ENCODE measurements at places on chromosomes 11 and 22. TPM values are rescaled to one million over a fixed set of nuclear protein-coding genes. Genes with fewer than 3 reads are reported as not detected.

- no peaks in the 10 kb centered on the region for H3K27me3 ChIP-seq
- no peaks in the 10 kb centered on the region for H3K36me3 ChIP-seq
- no peak overlapping the region for H3K4me3 ChIP-seq
- no peak overlapping the region for H3K27ac ChIP-seq
- H3K4me1 ChIP-seq, result no peaks in the 10 kb centered on the region
- peak; percentile 18 for DNase-seq
Observed at GRCh38 chr22:43561415-43562178, 149.8 kb downstream of the MPPED1 start.

DNA sequence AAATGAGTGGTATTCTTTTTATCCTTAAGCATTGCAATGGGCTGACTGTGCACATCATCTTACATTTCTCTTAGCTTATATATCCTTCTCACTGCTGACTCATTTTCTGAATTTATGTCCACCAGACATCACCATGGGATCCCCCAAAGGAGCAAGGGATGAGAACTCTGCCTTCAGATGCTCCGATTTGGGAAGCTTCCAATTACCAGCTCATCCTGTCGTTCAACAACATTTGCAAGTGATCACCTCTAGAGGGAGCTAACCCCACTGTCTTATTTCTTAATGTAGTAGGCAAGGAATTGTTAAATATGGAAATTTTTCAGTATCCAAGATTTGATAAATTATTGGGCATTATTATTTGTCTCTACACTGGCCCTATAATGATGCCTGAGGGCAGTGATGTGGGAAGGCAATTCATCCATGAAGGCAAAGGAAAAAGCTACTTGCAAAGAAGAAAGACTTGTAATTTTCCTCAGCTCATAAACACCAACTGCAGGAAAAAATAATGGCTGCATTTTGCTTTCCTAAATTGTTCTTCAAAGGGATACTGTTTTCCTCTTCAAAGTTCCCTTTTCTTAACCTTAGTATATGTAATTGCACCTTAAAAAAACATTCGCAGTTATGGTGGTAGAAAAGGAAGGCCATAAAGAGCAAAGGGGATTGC, 102.4 kb upstream of the FSHB start:
- H3K36me3 ChIP-seq, result no peaks in the 10 kb centered on the region
- no peak for DNase-seq
- no peak overlapping the region for H3K27ac ChIP-seq
- H3K27me3 ChIP-seq, result no peaks in the 10 kb centered on the region

- H3K27me3 ChIP-seq, result no peaks in the 10 kb centered on the region
- no peak overlapping the region for H3K27ac ChIP-seq
- no peak for DNase-seq
- no peaks in the 10 kb centered on the region for H3K36me3 ChIP-seq
- no peaks in the 10 kb centered on the region for H3K4me1 ChIP-seq
Observed at GRCh38 chr11:24585192-24585591, 88.3 kb downstream of the LUZP2 start.

DNA sequence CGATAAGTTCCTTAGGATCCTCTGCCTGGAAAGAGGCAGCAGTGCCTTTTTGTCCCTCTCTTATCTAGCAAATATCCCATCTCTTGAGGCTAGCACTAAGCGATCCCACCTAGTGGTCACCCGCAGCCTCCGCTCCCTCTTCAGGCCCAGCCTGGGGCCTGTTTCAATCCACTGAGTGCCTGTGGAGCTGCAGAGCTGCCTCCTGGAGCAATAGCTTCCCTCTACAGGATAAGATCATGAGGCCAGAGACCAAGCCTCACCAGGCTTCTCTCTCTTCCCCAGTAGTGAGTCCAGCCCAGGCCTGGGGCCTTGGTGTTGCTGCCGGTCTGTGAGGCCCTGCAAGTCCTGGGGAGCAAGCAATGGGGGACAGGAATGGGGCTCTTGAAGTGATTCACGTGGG, 65.8 kb downstream of the SLC22A12 start:
- DNase-seq, result peak; percentile 43
- no peaks in the 10 kb centered on the region for H3K36me3 ChIP-seq
- no peaks in the 10 kb centered on the region for H3K27me3 ChIP-seq
- no peak overlapping the region for H3K27ac ChIP-seq
- no peaks in the 10 kb centered on the region for H3K4me1 ChIP-seq

DNA sequence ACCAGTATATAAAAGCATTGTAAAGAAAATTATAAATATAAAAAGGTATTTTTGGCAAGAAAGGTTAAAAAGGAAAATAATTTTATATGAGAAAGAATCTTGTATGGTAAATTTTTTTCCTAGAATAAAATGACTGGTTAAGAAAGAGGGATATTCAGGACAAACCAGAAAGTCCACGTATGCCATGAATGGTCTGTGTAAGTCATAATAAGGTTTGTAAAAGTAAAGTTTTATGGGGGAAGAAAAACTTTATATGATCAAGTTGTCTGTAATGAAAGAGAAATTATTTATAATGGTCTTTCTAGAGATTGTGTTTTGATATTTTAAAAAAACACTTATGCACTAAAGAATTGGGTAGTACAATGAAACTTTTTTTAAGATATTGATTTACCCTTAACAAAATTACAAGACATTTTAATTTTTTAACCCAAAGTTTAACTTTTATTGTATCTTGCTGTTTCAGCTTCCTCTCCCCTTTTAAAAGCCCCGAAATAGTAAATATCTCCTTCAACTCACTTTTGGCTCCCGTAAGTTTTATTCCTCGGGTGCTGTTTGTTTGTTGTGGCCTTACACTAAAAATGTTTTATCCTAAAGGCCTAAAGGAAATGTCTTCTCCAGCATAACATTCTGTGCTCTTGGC, 47.7 kb downstream of the AMOTL1 start:
- no peak overlapping the region for H3K4me3 ChIP-seq
- no peaks in the 10 kb centered on the region for H3K27me3 ChIP-seq
- H3K27ac ChIP-seq, result no peak overlapping the region
- DNase-seq, result peak; percentile 46
- H3K36me3 ChIP-seq, result peaks cover 22% of the 10 kb centered on the region
- H3K4me1 ChIP-seq, result no peaks in the 10 kb centered on the region

DNA sequence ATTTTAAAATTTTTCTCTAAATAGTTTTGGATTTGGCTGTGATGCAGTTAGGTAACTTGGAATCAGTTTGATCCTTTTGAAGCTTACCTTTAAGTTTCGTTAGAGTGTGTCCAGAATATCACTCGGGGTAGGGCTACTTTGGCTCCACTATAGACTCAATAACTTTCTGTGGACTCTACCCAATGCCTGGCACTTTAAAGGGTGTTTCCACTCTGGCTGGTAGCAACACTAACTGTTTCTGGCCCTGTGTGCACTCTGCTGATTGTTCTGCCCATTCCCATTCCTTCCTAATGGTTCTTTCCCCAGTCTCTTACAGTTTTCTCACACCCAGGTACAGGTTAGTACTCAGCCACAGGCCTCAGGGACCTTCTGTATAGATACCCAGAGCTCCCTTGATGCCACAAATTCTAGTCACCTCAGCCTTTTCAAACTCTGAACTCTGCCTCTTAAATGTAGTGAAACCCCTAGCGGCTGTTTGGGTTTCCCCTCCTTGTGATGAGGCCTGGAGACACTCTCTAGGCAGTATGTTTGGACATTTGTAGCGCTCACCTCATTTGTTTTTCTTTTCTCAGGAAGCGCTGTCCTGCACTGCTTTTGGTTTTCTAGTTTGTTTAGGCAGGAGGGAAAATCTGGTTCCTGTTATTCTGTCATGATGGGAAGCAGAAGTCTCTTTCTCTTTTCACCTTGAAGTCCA, 16.8 kb downstream of the CUL5 start:
- H3K36me3 ChIP-seq, result no peaks in the 10 kb centered on the region
- no peak overlapping the region for H3K4me3 ChIP-seq
- no peaks in the 10 kb centered on the region for H3K27me3 ChIP-seq
- peak overlapping the region; percentile 47 for H3K27ac ChIP-seq

DNA sequence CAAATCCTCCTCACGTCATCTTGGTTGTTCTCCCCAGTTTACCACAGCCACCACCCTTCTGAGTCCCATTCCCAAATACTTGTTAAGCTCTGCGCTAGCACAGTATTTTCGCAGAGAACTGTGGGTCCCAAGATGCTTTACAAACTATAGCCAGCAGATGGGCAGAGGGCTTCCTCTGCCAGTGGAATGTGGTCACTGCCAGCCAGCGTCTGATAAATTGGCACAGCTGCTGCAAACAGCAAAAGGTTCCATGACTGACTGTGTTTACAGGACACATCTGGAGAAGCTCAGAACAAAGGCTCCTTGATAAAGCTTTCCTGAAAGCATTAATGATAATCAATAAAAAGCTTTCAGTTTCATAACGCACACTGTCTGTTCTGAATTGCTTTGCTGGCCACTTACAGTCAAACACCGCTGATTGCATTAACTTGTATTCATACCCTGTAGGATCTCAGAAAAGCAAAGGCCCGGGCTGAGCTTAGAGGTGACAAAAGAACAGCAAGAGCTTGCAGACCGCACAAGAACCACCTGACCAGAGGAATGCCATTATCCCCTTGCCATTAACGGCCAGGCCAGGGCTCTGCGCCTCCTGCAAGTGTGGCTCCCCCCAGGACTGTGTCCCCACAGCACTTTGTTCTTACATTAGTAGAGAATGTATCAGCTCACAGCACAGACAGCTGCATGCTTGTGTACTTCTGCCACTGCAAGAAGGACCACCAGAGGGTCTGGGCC, 120.6 kb downstream of the MICAL3 start:
- peak overlapping the region; percentile 21 for H3K27ac ChIP-seq
- peaks cover 5% of the 10 kb centered on the region for H3K4me1 ChIP-seq
- peaks cover 32% of the 10 kb centered on the region for H3K36me3 ChIP-seq
- no peak overlapping the region for H3K4me3 ChIP-seq
- DNase-seq, result no peak

- no peaks in the 10 kb centered on the region for H3K4me1 ChIP-seq
- H3K27me3 ChIP-seq, result no peaks in the 10 kb centered on the region
- no peak for DNase-seq
- no peak overlapping the region for H3K27ac ChIP-seq
Observed at GRCh38 chr22:49205483-49205800, 622.2 kb downstream of the BRD1 start.

- no peaks in the 10 kb centered on the region for H3K36me3 ChIP-seq
- no peak overlapping the region for H3K27ac ChIP-seq
- peaks cover 13% of the 10 kb centered on the region for H3K4me1 ChIP-seq
- DNase-seq, result no peak
Observed at GRCh38 chr11:131897956-131898355, 527.5 kb downstream of the NTM start.

GRCh38 chr22:22458896-22459588, 49.5 kb downstream of the ZNF280B start:
- no peaks in the 10 kb centered on the region for H3K4me1 ChIP-seq
- no peak overlapping the region for H3K27ac ChIP-seq
- H3K36me3 ChIP-seq, result no peaks in the 10 kb centered on the region
- H3K27me3 ChIP-seq, result peaks cover 8% of the 10 kb centered on the region
- no peak for DNase-seq

DNA sequence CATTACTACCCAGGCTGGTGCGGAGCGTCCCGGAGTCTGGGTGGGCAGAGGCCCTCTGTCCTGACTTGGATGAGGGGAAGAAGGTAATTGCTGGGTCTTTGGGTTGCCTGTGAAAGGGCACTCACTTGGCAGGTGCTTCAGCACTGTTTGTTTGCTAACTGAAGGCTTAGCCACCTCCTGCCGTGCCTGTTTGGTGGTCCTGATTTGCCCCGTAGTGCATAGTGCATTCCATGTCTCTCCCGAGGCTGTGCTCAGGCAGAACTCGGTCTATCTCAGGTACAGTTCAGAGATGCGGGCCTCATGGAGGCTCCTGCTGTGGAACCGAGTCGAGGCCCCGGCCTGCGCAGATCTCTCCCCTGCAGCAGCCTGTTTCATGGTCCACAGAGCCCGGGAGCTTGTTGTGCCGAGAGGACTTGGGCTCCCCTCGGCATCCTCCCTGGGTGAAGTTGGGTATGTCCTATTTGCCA, 146.2 kb downstream of the TBC1D22A start:
- H3K4me3 ChIP-seq, result no peak overlapping the region
- H3K4me1 ChIP-seq, result no peaks in the 10 kb centered on the region
- no peak overlapping the region for H3K27ac ChIP-seq
- no peak for DNase-seq
- H3K27me3 ChIP-seq, result no peaks in the 10 kb centered on the region
- no peaks in the 10 kb centered on the region for H3K36me3 ChIP-seq

DNA sequence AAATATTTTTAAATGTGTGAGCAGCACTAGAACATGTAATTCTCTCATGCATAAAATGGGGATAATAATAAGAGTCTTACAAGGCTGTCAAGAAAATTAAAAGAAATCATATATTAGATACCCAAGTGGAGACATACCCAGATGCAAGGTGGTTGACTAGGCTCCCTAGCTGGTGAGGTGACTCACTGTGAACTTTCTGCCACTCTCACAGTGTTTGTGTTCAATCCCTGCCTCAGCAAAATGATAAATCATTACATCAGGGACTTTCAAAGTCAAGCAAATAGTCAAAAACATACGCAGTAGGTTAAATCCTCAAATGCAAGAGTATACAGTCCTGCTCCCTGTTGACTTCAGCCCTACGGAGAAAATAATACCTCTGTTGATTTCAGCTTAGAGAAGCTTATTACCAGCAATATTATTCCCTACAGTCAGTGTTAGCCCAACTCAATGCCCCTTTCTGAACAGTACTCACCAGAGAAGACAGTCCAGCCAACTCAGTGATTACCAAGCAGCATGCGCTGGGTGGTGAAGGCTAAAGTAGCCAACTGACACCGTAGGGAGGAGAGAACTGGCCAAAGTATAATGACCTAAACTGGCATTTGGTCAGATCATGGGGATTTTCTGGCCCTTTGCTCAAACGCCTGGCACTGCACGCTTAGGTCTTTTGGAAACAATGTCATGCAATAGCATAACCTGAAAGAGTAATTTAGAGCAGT, 73.1 kb upstream of the BARX2 start:
- no peaks in the 10 kb centered on the region for H3K36me3 ChIP-seq
- H3K27me3 ChIP-seq, result no peaks in the 10 kb centered on the region
- H3K4me1 ChIP-seq, result no peaks in the 10 kb centered on the region
- no peak overlapping the region for H3K27ac ChIP-seq

TPBGL gene
- 0.58 TPM for total RNA-seq

MADD gene
- total RNA-seq, result 48.9 TPM

CEP57 gene
- total RNA-seq, result 28.0 TPM

PGAP2 gene
- total RNA-seq, result 22.4 TPM

CELSR1 gene
- 36.1 TPM for total RNA-seq

All from lung (tissue), 17 donors.